CD8-positive, alpha-beta memory T cell (primary cell): ENCODE measurements at places on chromosomes 4 and X. TPM values are rescaled to one million over a fixed set of nuclear protein-coding genes. Genes with fewer than 3 reads are reported as not detected.

DNA sequence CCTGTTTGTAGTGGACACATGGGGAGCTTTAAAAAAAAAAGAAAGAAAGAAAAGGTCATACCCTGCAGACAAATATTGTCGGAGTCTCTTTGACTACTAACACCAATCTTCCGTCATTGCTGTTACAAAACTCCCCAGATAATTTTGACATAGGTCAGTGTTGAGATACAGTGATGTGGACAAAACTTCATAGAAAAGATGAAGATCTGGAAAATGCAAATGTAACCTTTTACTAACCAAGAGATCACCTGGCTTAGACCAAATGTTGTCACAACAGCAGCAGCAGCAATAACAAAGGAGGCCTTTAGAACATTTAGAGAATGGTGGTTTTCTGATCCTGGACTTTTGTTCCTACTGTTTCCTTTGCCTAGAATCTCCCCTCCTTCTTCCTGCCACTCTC lies 8.1 kb upstream of the COMMD8 start:
- no peak overlapping the region for H3K4me3 ChIP-seq
- no peaks in the 10 kb centered on the region for H3K27me3 ChIP-seq
- DNase-seq, result no peak
- H3K36me3 ChIP-seq, result no peaks in the 10 kb centered on the region
- H3K27ac ChIP-seq, result no peak overlapping the region

DNA sequence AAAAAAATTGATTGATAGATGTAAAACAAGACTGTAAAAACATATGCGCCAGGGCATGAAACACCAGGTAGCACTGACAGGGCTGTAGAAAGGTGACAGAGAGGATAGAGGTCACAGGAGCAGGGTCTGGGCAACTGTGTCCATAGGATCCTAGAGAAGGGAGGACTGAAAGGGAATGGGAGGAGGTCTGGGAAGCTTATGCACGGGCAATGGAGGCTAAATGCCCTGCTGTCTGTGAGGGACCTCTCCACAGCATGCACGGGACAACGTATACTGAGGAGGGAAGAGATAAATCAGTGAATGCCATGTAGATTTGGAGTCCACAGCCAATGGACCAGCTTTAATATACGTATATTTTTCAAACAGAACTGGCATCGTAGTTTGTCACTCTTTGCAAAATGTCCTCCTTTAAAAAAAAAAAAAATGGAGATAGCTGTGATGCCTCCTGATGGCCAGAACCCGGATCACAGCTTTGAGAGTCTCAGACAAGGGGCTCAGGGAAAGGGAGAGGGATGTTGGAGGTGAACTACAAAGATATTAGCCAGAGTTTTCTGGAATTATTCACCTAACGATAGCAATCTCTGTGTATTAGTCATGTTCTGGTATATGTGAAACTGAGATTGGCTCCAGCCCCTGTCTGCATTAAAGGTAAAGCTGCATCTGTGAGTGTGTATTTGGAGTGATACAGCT lies 16.0 kb downstream of the RAB40A start:
- H3K36me3 ChIP-seq, result no peaks in the 10 kb centered on the region
- H3K27me3 ChIP-seq, result no peaks in the 10 kb centered on the region
- no peak overlapping the region for H3K4me3 ChIP-seq
- no peak overlapping the region for H3K27ac ChIP-seq

C4orf36 gene
- total RNA-seq, result not detected

- no peaks in the 10 kb centered on the region for H3K4me1 ChIP-seq
- no peak overlapping the region for H3K27ac ChIP-seq
- DNase-seq, result no peak
Measured at GRCh38 chr4:52873861-52874343, 11.8 kb downstream of the RASL11B start.

MAGEB17 gene
- total RNA-seq, result not detected

DNA sequence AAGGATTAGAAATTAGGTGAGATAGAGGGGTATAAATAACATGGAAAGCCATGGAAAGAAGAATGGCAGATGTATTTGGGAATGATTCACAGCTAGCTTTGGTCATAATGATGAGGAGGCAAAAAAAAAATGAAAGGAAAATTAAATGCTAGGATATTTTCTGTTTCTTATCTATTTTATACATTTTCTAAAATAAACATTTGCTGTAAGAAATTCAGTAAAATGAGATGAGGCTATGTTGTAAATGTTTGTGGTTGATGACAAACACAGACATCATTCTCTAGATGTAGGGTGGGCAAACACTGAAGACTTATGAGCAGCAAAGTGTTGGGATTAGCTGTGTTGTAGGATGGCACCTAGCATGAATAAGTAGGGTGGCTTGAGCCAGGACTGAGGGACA lies 407.1 kb downstream of the IL15 start:
- no peak overlapping the region for H3K27ac ChIP-seq
- no peaks in the 10 kb centered on the region for H3K36me3 ChIP-seq
- no peaks in the 10 kb centered on the region for H3K27me3 ChIP-seq
- no peak for DNase-seq
- no peak overlapping the region for H3K4me3 ChIP-seq

DNA sequence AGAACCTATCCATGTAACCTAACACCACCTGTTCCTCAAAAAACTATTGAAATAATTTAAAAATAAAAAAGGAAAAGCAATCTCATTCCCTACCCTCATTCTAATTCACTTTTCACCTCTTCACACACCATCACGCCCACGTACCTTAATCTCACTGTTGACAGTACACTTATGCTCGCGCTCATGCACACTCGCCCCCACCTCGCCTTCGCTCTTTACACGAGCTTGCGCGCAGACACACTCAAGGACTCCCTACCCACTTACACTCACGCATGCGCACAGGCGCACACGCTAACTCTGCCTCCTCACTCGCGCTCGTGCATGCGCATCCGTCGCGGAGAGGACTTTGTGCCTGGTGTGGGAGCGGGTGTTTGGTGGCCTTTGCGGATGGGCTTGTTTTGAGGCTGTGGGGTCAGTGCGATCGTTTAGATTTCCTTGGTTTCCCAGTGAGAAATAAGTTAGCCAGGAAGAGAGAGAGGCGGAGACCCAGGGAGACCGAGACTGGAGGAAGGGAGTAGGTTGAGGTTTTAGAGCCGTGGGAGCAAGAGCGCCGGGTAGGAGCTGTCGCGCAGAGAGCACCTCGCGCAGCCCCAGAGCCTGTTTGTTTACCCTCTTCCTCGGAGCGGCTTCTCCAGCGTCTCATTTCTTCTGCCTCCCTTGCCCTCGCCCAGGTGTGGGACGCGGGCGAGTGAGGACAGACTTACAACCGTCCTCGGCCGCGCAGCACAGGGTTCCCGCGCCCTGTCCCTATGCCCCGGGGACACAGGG lies 8.1 kb upstream of the GSX2 start:
- peak; percentile 67 for DNase-seq
- peaks cover 45% of the 10 kb centered on the region for H3K27me3 ChIP-seq
- peak overlapping the region; percentile 62 for H3K4me3 ChIP-seq
- H3K36me3 ChIP-seq, result no peaks in the 10 kb centered on the region

DGAT2L6 gene
- not detected for total RNA-seq

DNA sequence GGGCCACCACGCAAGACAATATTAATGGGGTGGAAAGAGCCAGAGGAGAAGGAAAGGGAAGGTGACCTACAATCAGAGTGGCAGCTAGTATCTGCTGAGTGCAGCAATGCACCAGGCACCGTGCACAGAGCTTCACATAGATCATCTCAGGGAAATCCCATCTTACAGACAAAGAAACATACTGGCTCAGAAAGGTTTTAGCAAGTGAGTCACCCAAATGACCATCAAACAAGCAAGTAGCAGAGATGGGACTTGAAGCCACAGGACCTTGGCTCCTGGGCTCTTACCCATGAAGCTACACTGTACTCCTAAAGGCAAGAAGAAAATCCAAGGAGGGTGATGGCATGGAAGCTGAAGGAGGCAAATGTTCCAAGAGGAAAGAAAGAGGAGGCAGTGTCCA lies 6.8 kb downstream of the ANXA5 start:
- no peak overlapping the region for H3K4me3 ChIP-seq
- H3K4me1 ChIP-seq, result no peaks in the 10 kb centered on the region
- H3K36me3 ChIP-seq, result no peaks in the 10 kb centered on the region
- no peak for DNase-seq
- no peaks in the 10 kb centered on the region for H3K27me3 ChIP-seq

DNA sequence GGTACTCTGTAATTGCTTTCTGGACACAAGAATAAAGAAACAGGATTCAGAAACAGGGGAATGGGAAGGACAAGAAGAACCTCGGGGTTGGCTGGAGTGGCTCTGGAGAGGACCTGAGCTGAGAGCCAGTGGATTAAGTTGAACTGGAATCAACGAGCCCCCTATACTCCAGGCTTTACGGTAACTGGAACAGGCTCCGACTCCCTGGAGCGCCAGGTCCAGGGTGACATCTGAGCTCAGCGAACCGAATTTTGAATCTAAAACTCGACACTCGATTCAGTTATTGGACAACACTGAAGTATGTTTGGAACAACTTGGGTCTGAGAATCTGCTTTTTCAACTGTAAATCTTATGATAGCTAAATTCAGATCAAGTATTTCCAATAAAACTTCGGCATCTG lies 23.9 kb downstream of the HMX1 start:
- H3K27ac ChIP-seq, result no peak overlapping the region
- no peak overlapping the region for H3K4me3 ChIP-seq
- H3K27me3 ChIP-seq, result no peaks in the 10 kb centered on the region

GRCh38 chr4:13570916-13571315 lies 26.6 kb upstream of the NKX3-2 start:
- peaks cover 25% of the 10 kb centered on the region for H3K36me3 ChIP-seq
- H3K27ac ChIP-seq, result no peak overlapping the region
- H3K4me1 ChIP-seq, result no peaks in the 10 kb centered on the region
- no peak overlapping the region for H3K4me3 ChIP-seq

- H3K27me3 ChIP-seq, result no peaks in the 10 kb centered on the region
- H3K36me3 ChIP-seq, result no peaks in the 10 kb centered on the region
- H3K4me1 ChIP-seq, result no peaks in the 10 kb centered on the region
Measured at GRCh38 chrX:43741843-43742573, 85.9 kb downstream of the MAOA start.

DNA sequence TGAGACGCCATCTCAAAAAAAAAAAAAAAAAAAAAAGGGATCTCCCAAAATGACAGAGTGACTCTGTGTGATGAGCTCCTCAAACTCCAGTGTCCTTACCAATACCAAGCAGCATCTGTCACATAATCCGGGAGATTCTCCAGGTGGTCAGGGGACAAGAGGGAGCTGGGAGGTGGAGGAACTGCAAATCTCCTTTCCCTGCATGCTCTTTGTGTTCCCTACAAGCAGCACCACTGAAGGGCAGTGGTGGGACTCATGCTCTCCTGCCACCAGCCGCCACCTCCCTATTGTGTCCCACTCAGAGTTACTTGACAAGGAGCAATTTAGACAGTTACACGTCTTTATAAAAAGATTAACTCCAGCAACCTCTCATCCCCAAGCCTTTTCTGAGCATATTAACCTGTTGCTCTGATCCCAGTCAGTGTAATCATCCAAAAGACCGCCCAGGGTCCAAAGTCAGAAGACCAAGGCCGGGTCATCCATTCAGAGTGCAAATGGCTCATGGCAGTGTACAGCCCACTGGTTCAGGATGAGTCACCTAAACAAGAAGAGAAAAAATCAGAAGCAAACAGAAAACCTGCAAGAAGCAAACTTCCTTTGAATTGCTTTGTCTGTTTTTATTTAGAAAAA lies 23.6 kb downstream of the MGST2 start:
- H3K4me3 ChIP-seq, result no peak overlapping the region
- H3K36me3 ChIP-seq, result no peaks in the 10 kb centered on the region
- H3K27ac ChIP-seq, result no peak overlapping the region
- H3K27me3 ChIP-seq, result no peaks in the 10 kb centered on the region
- no peak for DNase-seq

DNA sequence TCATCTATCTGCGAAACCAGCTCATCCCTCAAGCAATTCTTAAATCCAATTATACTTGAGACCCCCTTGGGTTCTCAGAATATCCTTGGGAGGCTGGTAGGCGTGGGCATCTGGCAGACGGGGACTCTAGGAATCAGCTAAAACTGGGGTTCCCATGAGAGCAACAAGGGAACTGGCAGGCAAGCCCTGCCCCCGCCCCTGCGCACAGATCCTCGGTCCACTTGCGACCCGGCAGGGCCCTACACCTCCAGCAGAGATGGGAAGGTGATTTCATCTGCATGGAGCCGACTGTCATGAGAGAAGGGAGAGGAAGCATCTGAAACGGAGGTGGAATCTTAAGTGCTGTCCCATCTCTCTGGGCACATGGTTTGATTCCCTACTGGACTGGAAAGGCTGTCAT lies 9.9 kb upstream of the C4orf50 start:
- H3K36me3 ChIP-seq, result no peaks in the 10 kb centered on the region
- no peak overlapping the region for H3K27ac ChIP-seq
- H3K27me3 ChIP-seq, result no peaks in the 10 kb centered on the region
- no peaks in the 10 kb centered on the region for H3K4me1 ChIP-seq
- no peak for DNase-seq

DNA sequence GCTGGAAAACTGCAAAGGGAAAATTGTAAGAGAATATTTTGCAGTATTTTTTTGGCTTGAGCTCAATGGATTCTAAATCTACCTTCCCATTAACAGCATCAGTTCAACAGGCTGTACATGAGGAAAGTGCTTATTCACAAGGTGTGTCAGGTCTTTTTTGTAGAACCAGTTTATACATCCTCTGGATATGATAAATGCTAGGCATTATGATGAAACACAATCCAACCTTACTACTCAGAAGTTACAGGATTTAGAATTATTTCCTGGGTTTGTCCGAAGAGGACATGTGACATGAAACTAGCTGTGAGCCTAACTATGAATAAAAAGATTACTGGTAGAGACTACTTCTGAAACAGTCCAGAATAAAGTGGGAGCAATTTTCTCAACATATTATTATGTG lies 49.5 kb downstream of the ATXN3L start:
- H3K27ac ChIP-seq, result no peak overlapping the region
- no peaks in the 10 kb centered on the region for H3K36me3 ChIP-seq
- H3K4me3 ChIP-seq, result no peak overlapping the region

EFHC2 gene
- 0.20 TPM for total RNA-seq
